ENCODE measurements at places on chromosomes 5 and 9. TPM values are rescaled to one million over a fixed set of nuclear protein-coding genes. Genes with fewer than 3 reads are reported as not detected.

N4BP3 gene
- 2.0 TPM for total RNA-seq

DNA sequence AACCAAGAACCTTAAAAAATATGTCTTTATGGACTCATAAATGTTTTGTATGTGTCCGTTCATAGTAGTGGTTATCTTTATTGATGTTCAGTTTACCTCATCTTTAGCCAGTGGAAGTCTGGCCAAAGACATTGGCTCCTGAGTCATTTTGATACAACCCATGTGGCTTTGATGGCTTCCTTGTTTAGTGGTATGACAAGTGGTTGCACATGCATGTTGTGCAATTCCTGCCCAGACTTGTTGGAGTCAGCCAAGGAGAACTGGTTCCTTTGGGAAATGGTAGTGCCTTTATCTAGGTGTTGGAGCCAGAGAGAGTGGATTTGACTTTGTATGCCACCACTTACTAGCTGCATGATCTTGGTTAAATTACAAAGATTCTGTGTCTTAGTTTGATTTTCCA, 94.3 kb downstream of the RPS23 start:
- no peak for DNase-seq

- no peak for DNase-seq
Measured at GRCh38 chr9:114236391-114237138, 81.2 kb downstream of the COL27A1 start.

DNA sequence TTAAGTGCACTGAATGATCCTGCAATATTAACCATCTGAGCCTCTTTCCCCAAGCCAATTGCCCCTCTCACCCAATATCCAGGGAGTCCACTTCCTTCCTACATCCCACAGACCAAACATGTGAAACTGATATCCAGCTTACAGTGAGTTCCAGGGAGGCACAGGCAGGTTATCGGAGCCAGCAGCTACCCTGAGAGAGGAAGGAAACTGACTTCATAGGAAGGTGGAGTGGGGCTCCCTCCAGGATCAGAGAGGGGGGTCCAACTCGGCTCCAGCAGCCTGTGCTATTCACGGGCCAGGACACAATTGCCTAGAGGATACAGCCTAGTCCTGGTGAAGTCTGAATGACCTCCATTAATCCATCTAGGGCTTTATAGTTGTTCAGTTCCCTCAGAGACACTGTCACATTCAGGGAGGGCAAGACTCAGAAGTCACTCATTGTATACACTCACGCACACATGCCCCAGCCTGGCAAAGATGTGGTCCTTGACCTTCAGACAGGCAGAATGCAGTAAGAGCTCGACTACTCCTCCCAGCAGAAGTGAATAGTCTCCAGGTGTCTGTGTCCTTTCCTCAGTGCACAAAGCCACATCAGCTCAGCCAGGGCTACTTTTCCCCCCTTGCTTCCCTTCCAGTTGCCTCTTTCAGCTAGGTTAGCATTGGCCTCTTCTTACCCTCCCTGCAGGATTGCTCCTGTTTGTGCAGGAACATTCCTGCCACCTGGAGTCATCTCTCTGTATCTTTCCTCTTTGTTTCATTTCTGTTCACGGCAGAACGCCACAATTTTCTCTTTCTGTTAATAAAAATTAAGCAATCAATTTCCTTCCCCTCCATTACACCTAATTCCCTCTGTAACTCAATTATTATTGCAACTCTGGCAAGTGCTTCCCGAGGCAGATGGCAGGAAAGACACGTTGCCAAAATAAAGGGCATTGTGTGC, 501.7 kb downstream of the ARHGEF28 start:
- no peak for DNase-seq
